ENCODE measurements at places on chromosomes 5 and 9.

DNA sequence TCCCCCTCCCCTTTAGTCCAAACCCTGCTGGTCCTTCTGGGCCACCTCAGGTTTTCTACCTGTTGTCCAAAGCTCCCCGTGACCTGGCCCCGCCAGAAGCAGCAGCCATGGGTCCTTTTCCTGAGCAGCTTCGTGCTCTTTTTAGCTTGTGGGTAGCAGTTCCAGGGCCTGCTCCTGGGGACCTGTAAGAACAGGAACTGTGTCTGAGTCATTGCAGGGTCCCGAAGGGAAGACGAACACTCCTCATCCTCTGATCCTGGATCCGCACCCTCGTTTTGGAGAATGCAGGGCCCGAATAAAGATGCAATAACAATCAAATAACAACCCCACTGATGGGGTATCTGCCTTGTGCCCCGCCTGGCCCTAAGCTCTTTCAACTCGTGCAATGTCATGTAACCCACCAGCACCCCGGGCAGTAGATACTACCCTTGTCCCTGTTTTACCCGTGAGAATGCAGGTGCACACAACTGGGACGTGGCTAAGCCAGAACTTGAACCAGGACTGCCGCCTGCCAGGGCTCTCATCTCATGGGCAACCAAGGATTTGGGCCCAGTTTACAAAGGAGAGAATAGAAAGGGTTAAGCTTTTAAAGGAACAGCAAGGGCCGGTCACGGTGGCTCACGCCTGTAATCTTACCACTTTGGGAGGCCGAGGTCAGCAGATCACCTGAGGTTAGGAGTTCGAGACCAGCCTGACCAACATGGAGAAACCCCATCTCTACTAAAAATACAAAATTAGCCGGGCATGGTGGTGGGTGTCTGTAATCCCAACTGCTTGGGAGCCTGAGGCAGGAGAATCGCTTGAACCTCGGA lies 33.2 kb downstream of the NEK6 start:
- no peak for DNase-seq

GRCh38 chr5:109788596-109788995 lies 98.9 kb downstream of the MAN2A1 start:
- DNase-seq: no peak

DNA sequence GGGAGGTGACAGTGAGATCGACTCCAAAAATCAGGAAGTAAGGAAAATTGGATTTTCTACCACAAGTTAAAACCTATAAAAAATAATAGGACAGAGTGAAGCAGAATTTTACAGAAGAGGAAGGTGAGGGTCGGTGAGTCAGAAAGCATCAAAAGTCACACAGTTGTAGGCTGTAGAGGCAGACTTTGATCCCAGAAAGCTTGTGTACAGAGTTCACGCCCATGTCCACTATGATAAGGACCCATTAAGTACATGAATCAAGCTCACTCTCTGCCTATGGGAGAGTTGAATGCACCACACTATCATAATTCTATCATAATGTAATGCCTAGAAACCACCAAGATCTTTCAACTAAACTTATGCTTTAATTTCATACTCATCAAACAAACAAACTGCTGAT lies 291.2 kb downstream of the PRELID2 start:
- no peak for DNase-seq

- no peak for DNase-seq
Observed at GRCh38 chr5:176959051-176959450, 47.5 kb downstream of the UIMC1 start.
